Stimulated activated CD8-positive, alpha-beta memory T cell treated with anti-CD3 and anti-CD28 coated beads, Interleukin-4, amount 100 ng/mL, for 1 hour (primary cell): ENCODE measurements at places on chromosomes 2 and 18.

DNA sequence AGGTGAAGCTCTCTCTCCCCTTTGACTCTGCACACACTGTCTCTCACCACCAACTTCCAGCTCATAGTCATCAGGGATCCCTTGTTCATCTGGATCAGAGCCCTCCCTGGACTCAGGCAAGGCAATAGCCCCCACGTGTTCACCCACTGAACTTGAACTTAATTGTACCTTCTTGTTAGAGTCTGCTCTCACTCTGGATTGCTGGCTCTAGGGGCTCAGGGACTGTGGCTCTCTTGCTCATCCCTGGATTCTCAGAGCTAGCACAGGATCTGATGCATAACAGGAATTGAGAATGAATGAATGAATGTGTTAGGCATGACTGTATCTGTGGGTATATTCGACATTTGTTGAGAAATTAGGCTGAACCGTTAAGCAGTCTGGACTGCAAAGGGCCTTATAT lies 16.7 kb upstream of the ASAP2 start:
- DNase-seq, result no peak

GRCh38 chr2:9780368-9781130 lies 62.7 kb upstream of the TAF1B start:
- no peak for DNase-seq

DNA sequence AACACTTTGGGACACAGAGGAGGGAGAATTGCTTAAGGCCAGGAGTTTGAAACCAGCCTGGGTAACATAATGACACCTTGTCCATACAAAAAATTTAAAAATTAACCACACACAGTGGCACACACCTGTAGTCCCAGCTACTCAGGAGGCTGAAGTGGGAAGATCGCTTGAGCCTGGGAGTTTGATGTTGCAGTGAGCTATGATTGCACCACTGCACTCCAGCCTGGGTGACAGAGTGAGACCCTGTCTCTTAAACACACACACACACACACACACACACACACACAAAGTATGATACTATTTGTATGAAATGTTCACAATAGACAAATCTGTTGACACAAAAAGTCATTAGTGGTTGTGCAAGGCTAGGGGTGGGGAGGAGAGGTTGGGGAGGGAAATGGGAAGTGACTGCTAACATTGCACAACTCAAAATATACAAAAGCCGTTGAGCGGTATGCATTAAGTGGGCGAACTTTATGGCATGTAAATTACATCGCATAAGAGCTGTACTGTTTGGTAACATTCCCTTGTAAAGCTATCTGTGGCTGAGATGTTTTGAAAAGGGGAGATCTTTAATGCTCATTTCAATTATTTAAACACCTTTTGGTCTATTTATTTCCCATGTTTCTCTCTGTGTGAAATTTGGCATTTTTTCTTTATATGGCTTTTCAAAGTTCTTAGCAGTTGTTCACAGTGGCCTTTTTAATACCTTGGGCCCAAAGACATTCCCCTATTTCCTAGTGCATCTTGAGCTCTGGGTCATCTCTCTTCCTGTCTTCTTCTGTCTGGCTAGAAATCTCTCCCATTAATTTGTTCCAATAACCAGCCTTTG lies 58.9 kb upstream of the ZNF516 start:
- DNase-seq, result no peak

DNA sequence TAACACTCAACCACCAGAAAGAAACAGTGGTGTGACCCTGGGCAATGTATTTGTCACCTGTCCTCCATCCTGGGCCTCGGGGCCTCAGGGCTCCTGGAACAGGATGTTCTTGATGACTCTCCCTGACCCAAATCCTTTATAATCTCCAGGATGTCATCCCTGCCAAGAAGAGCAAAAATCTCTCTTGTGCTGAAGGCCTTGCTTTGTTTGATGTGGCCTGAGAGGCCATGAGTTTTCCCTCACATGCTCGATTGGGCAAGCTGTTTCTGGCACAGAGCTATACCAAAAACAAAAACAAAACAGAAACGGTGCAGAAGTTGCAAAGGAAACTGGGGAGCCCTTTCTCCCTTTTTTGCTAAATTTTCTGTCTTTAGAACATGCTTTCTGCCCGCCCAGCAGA lies 35.7 kb upstream of the ST3GAL5 start:
- DNase-seq, result no peak

- DNase-seq, result no peak
Observed at GRCh38 chr2:193841384-193842150, 1646.8 kb upstream of the TMEFF2 start.

GRCh38 chr2:178199334-178199733 lies 5.0 kb downstream of the OSBPL6 start:
- no peak for DNase-seq
